Stimulated activated CD4-positive, alpha-beta T cell treated with anti-CD3 and anti-CD28 coated beads, Interleukin-4, amount 100 ng/mL, for 4 hours (primary cell): ENCODE measurements at places on chromosomes 16 and 17.

GRCh38 chr16:4115209-4115948, 863 bp downstream of the ADCY9 start:
- DNase-seq = peak; percentile 22

DNA sequence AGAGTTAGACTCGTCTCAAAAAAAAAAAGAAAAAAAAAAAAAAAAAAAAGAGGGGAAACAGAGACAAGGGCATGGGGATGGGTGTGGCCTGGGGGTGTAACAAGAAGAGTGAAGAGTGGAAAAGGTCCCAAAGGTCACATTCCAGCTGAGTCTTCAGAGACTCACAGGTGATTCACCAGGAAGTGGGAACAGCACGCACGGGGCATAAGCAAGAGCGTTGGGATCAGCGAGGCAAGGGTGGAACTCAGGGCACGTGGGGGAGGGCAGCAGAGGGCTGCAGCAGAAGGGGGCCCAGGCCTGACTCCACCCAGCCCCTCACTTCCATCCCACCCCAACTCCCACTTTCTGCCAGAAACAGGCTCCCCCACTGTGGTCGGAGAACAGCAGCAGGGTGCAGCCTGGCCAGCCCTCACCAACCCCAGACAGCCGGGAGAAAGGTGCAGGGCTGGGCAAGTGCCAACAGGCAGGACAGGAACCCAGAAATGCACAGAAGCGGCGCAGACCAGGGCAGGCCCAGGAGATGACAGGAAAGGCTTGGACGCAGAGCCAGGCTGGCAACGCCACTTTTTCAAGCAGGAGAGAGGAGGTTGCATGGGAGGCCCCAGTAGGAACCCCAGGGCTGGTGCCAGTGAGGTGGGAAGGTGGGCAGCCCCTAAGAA, 3.3 kb downstream of the MEAK7 start:
- DNase-seq = no peak

- no peak for DNase-seq
Observed at GRCh38 chr17:65231086-65231485, 93.9 kb downstream of the RGS9 start.

DNA sequence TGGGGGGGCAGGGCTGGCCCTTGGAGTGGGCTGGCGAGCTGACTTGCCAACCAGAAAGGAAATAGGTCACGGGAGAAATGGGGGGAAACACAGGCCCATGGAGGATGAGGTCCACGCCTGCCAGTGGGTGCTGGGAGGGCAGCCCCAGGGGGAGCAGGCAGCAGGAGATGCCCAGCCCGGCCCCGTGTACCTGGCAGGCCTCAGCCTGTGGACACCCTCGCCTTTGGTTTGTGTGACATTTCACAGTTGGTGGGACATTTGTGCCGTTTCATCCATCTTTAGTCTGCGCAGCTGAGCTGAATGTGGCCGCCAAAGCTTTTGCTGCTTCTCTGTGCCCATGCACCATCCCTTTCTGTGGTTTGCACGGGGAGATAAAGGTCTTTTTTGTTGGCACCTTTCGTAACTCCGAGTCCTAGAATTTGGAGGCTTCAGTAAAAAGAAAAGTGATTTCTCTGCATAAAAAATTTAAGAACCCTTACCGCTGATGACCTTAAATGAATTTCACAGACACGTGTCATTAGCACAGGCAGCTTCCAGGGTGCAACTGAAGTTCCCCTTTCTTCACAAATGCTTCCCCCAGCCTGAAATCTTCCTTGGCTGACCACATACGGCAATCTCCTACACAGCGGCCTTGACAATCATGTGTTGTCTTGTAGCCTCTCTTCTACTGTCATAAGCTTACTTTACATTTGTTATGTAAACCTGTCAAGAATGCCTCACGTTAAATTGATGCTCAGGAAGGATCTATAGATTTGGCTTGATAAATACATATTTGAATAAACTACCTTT, 193.6 kb downstream of the RPTOR start:
- no peak for DNase-seq

DNA sequence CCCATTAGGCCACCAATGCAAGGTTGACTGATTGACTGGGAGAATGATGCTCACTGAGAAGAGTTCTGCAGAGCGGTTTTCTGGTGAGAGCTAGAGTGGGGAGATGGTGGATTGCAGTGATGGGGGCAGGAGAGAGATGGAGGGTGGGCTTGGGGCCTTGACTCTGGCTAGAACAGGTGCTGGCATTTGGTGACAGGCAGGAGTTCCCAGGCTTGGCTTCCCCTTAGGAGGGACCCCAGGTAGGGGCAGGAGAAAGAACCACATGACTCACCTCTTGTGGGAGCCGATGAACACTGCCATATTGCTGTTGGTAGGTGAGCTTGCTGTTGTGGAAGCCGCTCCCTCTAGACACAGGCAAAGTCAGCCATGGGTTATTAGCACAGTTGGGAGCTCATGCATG, 8.0 kb downstream of the CD300LB start:
- DNase-seq = no peak

- DNase-seq = no peak
Observed at GRCh38 chr16:8293413-8293812, 296.9 kb downstream of the TMEM114 start.

DNA sequence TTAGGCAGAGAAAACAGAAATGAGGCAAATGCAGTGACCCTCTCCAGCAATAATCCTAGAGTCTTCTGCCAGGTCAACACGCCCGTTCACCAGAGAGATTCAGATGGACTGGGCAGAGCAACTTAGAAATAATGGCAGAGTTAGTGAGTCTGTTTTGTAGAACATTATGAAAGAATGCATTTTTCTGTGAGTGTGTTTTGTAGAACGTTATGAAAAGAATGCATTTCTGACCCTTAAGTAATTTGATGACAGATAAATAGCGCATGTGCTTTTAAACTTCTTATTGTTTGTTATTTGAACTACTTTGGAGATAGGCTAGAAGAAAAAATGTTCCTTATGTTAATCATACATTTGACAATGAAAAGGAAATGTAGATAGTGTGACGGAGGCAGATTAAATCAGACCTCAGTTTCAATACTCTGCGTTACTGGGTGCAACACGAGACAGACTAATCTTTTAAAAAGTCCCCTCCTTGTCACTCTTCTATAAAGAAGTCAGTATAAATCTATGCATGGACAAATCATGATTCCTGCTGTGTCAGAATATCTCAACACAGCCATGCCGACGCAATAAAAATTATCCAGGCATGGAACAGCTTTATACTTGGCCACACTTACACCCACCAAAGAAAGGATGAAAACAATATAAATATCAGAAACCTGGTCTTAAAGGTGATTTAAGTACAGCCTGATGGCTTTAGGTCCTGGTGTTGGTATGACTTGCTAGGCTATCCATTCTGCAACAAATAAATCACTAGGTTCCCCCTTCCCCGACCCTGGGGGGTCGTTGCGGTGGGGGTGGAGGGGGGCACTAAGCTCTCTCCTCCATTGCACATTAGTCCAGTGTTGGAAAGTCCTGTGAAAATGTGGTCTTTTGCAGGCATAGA, 47.8 kb downstream of the MARCHF10 start:
- DNase-seq = no peak

- no peak for DNase-seq
Observed at GRCh38 chr16:1439058-1439698, 5.2 kb downstream of the CCDC154 start.

DNA sequence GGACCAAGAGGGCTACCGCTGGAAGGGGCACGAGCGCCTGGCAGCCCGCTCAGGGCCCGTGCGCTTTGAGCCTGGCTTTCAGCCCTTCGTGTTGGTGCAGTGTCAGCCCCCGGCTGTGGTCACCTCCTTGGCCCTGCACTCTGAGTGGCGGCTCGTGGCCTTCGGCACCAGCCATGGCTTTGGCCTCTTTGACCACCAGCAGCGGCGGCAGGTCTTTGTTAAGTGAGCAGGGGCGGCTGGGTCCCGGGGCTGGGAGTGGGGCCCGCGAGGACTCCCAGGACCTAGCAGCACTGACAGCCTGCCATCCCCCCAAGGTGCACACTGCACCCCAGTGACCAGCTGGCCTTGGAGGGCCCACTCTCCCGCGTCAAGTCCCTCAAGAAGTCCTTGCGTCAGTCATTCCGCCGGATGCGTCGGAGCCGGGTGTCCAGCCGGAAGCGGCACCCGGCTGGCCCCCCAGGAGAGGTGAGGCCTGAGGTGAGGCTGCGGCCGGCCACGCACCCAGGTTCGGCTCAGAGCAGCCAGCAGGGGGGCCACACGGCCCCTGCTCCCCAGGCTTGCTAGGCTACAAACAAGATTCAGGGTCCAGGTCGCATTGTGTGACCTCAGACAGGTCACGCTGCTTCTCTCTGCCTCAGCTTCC, 17.4 kb upstream of the MYO15B start:
- no peak for DNase-seq

GRCh38 chr16:70574595-70575271, 51.1 kb downstream of the SF3B3 start:
- no peak for DNase-seq

DNA sequence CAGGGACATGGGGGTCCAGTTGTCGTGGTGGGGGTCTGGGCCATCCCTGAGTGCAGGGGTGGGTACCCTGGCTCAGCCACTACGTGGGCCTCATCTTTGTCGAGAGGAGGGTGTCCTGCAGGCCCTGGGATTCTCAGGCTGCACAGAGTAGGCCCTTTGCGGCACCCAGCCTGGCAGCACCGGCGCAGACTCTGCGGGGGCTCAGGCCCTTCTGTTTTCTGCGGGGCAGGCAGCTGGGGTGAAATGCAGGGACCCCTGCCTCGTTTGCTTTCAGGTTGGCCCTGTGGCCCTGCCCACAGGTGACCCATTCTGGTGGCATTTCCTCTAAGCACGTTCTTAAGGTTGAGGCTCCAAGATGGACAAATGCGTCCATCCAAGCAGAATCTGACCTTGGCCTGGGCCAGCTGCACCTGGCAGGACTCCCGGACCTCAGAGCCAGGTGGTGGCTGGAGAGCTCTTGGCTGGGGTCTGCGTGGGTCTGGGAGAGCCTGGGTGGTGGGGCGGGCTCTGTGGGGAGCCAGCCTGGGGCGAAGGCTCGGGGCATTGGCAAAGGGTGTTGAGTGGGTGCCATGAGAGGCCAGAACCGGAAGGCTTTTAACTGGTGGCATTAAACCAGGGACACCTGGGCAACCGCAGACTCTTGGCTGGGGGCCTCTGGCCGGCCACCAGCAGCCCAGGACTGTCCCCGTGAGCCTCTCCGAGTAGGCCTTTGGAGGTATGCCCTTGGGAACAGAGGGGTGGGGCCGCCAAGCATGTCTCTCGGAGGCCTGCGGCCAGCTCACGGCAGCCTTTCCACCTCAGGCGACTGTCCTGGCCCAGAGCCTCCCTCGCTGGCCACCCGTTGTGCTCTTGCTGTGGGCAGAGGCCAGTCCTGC, 16.9 kb downstream of the PRSS27 start:
- no peak for DNase-seq

DNA sequence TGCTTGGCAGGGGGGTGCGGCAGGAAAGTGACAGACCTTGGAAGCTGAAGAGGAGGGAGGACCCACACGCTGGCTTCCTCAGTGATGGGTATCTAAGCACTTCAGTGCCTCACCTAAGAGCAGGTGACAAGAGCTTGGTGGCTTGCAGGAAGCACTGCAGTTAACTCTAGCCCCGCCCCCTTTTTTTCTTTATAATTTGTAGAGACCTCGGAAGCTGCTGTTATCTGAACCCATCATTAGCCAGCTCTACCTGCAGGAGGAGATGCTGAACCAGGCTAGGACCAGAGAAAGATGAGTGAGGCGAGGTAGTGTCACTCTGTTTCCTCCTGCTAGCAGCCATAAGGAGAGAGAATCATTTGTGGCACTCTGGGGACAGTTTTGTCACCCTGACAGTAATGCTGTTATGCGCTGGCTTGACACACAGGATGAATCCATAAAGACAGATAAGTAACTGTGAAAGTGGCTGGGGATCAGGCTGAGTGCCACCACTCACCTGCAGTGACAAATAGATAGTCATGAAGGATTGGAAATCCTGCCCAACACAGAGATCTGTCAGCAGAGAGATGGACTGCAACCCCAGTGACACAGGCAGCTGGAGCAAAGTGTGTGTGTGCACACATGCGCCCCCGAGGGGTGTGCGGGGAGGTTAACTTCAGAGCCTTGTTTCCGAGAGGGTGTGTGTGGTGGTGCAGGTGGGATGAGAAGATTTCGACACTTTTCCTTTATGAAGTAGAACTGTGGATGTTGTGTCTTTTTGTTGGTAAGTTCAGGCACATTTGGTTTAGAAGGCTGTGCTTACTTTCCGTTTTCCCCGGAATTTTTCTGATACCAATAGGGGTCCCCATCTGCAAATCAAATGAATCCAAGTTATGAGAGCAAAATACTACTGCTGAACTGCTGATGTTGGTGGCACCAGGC, 224.0 kb downstream of the IRX3 start:
- DNase-seq = no peak

GRCh38 chr16:79036541-79036940, 564.0 kb downstream of the MAF start:
- no peak for DNase-seq

DNA sequence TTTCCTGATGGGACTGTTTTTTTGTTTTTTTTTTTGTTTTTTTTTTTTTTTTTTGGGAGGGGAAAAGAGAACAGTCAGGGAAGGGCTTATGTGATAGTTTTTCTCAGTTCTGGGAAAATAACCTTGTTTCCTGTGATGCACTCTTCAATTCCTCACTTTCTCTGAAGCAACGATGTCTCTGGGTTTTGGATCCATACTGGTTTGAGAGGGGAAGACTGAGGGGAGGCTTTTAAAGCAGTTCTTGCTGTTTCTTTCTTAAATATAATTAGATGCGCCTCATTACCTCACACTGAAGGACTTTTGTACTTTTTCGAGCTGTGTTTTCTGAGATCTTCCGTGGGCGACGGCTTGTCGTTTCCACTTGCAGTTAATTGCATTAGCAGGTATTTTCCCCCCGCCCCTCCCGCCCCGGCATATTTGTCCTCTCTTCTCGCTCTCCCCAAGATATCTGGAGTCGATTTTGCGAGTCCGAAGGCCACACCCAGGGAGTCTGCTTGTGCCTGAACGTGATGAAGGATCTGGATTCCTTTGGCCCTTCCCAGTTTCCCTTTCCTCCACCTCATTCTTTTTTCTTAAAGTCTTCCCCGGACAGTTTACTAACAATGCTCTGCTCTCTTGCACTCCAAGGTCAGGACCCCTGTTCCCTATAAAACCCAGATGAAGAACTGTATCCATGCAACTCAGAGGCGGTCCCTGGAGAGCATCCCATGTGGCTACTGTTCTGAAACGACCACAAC, 125.2 kb upstream of the ZFHX3 start:
- DNase-seq = no peak

DNA sequence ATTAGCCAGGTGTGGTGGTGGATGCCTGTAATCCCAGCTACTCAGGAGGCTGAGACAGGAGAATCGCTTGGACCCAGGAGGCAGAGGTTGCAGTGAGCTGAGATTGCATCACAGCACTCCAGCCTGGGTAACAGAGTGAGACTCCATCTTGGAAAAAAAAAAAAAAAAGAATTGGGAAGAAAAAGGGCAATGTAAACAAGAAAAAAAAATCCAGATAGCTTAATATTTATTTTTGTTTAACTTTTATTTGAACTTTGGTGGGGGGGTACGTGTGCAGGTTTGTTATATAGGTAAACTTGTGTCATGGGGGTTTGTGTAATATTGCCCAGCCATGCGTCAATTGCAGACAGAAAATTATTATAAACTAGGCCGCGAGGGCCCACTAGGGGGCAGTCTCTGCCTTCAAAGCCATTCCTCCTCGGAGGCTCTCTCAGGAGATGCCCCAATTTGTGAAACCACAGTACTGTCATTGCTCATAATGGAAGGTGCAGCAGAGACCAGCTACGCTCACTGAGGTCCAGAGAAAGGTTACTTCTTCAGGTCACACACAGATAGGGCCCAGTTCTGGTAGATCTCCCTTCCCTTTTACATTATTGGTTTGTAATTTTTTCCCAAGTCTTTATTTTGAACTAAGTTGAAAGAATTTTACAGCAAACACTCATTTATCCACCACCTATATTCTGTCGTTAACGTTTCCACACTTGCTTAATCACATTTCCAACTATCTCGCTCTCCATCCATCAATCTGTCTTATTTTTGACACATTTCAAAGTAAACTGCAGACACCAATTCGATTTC, 206.2 kb downstream of the PRKCB start:
- peak; percentile 72 for DNase-seq

- DNase-seq = no peak
Observed at GRCh38 chr16:12423131-12423530, 380.6 kb downstream of the CPPED1 start.
